Stimulated activated CD4-positive, alpha-beta T cell treated with anti-CD3 and anti-CD28 coated beads, Interleukin-15, amount 100 ng/mL, for 1 hour (primary cell): ENCODE measurements at places on chromosomes 13 and 19.

GRCh38 chr19:51272183-51272810 lies 21.4 kb downstream of the SIGLECL1 start:
- no peak for DNase-seq

GRCh38 chr13:93660391-93661063 lies 433.9 kb downstream of the GPC6 start:
- DNase-seq: no peak

DNA sequence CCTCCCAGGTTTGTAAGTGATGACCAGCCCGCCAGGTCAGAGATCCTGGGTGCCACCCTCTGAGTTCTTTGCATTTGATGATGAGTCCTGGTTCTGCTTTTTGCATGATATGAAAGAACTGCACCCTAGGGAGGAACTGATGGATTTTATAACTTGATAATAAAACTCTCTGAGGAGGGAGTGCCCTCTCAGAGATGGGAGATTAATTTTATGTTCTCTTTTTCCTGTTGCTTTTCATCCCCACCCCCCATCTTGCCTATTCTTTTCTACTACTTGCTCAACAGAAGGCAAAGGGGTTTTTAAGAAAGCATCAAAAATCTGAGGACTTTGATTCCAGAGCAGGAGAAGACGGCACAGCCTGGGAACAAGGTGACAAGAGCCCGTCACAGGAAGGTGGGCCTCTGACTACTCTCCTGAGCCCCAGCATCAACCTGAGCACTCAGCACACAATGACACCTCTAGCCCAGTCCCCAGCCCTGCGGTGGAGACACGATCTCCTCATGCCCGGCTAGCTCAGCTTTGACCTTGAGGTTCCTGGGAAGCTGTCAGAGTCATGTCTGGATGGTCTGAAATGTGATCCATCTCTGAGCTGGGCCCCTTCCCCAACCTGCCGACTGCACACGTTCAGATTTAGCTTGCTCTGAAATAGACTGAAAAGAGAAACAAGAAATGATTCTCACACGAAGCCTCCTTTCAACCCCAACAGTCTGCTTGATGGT lies 69.1 kb downstream of the SIAH3 start:
- DNase-seq: no peak

DNA sequence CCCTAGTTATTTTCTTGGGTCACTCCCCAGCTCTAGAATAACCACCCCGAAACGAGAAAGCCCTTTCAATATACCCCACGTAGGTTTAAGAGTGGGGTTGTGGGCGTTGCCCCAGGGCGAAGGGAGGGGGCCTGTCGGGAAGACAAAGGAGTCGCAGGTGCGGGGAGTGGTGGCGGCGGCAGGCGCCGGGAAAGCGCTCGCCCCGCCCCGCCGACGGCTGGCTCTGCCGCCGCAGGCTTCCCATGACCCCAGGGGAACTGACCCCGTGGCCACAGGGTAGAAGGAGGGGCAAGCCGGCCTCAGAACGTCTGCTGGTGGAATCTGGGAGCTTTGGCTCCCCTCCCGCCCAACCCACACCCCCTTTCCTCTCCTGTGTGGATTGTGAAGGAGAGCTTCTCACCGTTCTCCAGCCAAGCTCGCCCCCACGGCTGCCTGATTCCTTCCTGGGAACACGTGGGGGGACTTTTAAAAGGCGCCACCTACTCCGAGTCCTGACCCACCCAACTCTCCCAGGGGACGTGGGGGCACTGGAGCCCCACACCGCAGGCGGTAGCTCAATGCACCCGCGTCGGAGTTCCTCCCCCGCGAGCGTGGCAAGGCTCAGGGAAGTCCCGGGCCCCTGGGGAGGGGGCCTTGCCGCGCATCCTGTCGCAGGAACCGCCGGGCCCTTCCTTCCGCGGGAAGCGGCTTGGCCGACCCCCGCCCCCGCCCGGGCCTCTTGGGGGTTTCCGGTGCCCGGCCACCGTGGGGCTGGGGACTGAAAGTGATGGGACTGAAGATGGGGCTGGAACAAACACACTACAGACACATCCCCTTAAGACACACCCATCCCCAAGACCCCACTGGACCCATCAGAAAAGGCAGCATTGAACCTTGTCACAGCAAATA lies 5.5 kb downstream of the IER2 start:
- DNase-seq: peak; percentile 58

DNA sequence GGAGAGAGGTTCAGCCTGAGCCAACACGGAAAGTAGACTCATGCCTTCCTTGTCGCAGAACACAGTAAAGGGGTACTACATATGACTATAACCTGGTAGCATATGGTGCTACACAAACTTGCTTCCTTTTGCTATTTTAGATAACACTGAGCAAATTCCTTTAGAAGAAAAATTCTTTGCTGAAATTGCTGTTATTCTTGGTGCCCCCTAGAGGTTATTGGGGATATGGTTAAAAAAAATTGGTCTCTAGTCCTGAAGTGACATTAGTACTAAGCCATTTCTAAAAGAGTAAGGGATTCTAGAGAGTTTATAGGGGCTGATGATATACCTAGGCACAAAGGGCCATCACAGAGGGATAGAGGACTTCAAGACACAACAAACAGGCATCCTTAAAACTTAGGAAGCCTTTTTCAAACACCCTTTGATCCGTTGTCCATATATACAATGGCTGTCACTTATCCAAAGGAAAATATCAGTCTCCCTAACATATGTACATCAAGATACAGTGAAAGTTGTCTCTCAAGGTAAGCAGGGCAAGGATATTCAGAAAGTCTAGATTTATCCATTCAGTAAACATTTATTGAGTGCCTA lies 13.9 kb upstream of the HS6ST3 start:
- no peak for DNase-seq

GRCh38 chr13:36352350-36352749 lies 6.2 kb upstream of the SPART start:
- DNase-seq: no peak

DNA sequence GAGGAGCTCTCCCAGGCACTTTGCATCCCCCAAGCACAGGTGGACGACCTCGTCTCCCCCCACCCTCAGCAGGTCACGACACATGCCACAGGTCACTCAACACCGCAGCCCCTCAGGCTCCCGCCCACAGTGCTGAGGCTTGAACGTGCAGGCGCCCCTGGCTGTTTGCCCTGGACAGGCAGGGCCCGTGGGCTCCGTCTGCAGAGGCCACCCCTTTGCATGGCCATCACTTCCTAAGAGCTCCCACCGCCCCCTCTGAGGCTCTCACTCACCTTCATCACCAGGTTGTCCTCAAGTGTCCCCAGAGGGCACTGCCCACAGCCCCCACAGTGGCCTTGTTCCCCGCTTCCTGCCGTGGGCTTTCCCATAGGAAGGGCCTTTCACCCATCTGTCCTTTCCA lies 132.1 kb upstream of the MCF2L start:
- DNase-seq: no peak

DNA sequence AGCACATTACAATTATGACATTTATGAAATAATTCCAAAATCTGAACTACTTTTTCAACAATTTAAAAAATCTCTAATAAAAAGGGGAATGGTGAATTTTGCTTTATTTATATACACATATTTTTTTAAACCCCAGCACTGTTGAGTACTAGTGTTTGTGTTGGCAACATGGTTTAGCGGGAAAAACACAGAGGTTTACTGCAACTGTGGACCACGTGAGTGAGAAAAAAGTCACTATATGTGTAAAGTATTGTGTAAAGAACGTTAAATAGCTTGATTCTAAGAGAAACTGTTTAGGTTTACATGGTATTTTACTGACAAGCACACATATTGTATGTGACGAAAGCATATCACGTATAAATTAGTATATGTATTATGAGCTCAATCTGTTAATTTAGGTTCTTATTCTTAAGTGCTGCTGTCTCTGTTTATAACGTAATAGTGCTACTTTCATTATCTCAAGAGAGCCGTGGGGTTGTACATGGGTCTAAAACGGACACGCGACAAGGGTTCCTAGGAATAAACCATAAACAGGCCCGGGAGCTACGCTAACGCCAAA lies 617 bp downstream of the SKA3 start:
- DNase-seq: no peak

DNA sequence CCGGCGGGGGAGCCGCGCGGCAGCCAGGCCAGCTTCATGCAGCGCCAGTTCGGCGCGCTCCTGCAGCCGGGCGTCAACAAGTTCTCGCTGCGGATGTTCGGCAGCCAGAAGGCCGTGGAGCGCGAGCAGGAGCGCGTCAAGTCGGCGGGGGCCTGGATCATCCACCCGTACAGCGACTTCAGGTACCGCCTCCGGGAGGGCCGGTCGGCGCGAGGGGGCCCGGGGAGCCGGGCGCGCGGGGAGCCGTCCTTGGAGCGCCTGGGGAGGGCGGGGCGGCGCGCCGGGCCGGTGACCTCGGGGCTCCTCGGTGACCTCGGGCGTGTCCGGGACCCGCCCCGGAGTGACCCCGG lies 690 bp downstream of the HCN2 start:
- DNase-seq: no peak

DNA sequence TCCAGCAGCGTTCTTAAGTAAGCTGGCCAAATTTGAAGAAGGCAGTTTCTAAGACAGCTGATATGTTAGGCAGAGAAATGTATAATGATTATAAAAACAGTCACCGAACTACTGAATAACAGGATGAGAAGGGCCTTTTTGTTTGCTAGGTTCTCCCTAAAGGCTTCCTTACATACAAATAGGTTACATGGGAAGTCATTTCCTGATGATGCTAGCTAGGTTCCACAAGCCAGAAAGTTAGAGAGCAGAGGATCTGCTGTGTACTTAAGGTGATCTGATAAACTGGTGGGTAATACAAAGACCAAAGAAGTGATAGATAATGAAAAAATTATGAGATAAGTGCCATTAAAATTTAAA lies 139.7 kb downstream of the VWA8 start:
- DNase-seq: no peak

DNA sequence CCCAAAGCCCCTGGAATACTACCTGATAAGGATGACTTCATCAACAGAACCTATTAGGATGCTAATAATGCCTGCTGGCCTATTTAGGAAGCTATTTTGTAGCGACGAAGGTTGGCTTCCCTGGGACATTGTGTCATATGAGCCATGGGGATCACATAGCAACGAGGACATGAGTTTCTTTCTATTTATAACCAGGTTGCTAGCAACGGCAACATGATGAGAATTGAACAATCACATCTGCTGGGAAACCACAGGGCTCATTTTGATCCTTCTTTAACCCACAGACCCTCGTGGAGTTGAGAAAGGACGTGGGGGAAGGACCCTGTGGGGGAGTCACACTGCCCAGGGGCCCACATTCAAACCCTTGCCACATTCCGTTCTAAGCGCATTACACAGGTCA lies 172.2 kb downstream of the COL4A1 start:
- no peak for DNase-seq

- DNase-seq: peak; percentile 42
Observed at GRCh38 chr19:4059891-4060620, 6.6 kb downstream of the ZBTB7A start.

DNA sequence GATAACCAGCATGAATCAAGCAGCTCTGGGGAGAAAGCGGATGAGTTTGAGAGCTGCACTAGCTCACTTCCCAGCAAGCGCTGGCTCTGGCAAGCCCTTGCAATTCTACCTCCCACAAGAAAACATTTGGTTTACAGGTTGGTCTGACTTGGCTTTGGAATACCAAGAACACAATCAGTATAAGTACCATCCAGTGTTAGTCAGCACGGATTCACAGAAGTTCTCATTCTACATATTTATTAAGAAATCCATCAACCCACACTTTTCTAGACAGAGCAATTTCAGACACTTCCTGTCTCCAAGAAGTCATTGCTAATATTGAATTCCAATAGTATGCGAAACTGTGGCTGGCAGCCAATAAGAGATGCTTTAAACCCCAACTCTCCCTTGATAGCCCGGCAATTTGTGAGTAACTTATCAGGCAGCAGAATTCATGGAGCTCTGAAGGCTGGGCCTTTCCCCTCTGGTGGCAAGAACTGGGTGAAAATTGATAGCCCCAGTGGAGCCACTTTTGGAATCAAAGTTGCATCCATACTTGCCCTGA lies 59.4 kb upstream of the WASF3 start:
- DNase-seq: no peak

DNA sequence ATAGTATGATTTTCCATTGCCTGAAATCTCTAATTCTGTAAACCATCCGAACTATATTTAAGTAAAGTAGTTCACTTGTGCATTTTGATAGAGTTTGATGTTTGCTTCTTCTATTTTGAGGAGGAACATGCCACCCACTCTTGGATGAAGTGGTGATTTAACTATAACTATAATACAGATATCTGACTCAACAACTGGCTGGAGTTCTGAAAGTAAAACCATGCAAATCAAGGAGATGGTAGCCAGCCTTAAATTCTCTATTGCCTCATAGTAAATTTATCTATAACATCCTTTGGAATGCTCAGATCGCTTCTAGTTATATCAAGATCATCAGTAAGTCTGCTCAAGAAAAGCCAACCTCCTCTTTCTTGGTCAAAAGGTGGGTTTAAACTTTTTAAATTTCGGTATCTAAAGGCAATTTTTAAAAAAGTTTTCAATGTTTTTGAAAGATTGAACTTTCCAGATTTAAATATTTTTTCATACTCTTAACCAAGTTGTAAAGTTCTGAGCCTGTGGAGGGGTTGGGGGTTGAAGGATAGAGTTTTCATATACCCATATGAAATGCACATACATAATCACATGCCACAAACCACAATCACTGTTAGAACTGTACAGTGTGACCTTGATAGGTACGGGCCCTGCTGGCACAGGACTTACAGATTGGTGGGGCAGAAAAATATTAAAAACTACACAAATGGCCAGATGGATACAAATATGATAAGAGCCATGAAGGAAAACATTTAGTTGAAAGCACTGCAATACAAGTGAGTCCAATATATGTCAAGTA lies 90.5 kb upstream of the RFC3 start:
- DNase-seq: no peak

DNA sequence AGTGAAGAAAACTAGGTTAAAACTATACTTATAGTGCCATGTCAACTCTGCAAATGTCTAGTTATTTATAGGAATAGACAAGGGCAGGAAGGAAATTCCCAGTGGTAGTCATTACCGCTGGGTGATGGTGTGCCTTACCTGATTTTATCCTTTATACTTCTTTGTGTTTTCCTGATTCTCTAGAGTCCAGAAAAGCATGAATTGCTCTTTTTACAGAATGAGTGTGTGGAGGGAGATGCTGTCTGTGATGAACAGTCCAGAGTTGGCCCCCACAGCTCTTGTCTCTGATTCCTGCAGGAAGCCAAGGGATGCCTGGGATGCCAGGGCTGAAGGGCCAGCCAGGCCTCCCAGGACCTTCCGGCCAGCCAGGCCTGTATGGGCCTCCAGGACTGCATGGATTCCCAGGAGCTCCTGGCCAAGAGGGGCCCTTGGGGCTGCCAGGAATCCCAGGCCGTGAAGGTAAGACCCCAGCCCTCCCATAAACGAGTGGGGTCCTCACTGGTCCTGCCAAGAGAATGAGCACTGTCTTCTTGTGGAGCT lies 83.7 kb downstream of the RAB20 start:
- no peak for DNase-seq
